ENCODE measurements at places on chromosomes 2 and 18.

GRCh38 chr2:63818271-63818670, 23.4 kb upstream of the UGP2 start:
- DNase-seq: no peak

DNA sequence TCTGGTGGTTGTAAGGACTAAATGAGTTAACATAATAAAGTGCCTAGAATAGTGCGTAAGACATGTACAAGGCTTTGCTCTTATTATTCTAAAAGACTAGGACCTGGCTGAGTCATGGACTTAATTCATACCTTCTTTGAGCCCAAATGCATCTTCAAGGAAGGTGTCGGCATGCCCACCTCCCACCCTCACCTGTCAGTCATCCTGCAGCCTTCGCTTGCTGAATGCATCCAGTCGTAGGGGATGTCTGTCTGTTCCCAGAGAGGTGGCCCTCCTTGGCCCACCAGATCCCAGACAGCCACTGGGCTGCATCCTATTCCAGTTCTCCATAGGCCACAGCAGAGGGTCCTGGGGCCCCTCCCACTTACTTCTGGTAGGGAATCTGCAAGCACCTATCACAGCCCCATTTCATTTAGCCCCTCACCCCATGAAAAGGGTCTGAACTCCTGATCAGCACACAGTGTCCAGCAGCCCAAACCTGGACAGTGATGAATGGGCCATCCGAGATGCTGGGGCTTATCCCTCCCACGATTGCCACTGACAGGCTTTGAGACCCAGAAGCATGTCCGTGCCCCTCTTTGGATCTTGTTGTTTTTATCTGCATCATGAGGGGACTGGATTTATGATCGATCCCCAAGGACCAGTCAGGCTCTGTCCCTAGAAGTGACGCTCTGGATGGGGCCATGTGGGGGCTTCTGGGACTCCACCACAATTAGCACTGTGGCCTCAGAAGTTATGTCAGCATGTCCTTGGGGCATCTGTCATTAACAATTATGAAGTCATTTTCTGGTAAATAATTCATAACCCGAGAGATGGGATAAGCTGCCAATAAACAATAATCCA, 101.1 kb downstream of the KLHL29 start:
- DNase-seq: no peak

DNA sequence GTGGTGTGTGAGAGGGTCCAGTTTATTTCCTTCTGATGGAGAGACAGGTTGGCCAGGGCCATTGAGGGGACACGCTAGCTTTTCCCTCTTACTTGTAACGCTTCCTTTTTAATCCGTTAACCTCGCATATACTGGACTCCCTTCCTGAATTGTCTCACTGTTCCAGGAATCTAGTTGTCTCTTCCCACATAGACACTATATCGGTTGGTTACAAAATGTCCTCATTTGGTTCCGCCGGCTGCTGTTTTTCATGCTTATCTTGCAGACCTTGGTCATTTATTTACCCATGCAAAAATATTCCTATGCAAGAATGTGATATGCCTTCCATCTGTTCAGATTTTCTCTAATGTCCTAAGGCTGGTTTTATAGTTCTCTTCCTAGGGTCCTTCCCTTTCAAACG, 35.0 kb downstream of the NEURL3 start:
- no peak for DNase-seq

GRCh38 chr18:7921938-7922587, 354.9 kb downstream of the PTPRM start:
- no peak for DNase-seq

DNA sequence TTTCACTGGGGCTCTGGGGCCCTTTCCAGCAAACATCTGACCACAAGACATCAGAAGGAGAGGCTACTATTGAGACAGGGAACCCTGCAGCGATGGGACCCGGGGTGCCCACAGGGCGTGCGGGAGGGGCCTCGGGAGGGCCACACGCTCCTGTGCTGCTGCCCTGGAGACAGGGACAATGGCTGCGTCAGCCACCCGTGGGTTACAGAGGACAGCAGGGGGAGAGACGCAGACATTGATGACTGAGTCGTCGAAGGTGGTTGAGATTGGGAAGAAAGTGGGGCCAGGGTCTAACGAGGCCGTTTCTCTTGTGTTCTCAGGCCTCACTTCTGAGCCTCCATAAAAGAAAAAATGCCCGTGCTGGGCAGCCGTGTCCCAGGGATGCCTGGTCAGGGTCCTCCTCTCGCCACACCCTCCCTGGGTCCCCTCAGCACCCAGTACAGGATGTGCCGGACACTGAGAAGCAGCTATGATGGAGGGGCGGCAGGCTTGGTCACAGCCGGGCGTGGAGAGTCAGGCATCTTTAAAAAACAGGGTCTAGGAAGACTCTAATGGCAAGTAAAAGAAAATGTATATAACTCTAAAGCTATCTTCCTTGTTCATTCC, 73.9 kb downstream of the NDUFA10 start:
- DNase-seq: no peak

- no peak for DNase-seq
Observed at GRCh38 chr2:120734930-120735651, 577 bp upstream of the GLI2 start.

DNA sequence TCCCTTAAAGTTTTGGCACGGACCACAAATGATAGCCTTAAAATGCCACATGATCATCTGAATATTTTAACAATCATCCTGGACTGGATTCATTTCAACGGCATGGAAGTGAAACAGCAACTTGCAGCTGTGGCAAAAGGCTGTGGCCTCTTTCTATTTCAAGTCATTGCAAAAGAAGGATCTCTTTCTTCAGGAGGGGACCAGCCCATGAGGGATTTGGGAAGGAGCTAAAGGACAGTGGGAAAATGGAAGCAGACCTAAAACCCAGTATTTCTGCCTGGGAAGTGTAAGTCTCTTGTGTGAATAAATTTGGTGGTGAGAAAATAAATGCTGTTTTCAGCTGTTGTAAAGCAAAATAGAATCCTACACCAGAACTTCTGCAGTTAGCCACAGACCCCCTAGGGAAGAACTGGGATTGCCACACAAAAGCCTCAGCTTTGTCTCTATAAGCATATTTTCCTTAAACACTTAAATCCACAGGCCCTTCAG, 107.3 kb upstream of the ZFP36L2 start:
- no peak for DNase-seq

DNA sequence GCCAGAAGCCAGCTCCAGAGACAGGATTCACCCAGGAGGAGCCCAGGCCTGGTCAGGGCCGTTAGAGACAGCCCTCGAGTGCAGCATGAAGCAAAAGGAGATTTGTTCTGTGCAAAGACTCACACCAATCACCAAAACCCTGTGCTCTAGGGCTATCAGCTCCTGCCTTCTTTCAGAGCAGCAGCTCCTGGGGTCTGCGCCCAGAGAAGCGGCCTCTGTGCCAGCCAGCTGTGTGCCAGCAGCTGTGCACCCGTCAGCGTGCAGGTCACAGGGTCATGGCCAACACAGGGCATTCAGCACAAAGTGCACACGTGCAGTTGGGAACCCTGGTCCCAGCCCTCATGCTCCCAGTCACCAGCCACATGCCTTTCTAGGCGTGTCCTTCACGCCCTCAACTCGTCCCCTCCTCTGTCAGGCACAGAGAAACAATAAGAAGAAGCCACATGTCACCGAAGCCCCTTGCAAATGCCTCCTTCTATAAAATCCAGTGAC, 49.3 kb downstream of the ZNF516 start:
- DNase-seq: no peak

All from GM10248 (cell line).